ENCODE measurements at places on chromosomes 3 and 15.

DNA sequence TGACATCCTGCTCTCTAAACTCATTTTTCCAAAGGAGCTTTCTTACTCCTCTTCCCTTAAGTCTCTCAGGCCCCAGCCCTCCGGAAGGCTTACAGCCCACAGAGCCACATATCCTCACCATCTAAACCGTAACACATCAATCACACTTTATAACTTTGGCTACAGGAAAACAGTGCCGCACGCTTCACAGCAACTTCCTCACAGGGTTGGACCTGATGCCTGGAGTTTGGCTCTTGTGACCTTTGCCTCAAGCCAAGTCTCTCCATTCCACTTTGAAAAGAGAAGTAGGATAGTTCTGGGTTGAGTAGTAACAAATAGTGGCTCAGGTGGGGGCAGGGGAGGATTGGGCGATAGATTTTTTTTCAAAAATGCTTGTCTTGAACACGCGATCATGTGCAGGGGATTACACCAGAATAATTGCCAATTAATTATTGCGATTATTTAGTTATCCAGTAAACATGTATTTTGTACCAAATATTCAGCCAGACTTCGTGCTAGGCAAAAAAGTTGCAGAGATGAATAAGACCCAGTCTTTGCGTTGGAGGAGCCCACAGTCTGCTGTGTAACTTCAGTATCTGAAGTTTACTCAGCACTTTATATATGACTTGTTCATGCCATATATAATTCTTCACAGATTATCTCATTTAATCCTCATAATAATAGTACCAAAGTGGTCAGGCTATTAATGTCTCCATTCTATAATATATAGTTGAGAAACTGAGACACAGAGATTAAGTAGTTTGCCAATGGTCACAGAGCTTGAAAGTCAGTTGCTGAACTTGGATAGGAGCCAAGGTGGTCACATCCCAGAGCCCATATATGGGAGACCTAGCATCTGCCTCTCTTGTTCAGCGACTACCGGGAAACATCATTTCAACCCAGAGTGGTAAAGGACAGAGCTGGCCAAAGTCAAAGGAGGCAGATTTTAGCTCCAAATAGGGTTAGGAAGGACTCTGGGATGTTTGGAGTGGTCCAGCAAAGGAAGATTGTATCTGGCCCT is 2.4 kb upstream of the ETV5 start:
- no peak for DNase-seq

GRCh38 chr3:31288641-31289100 is 244.1 kb upstream of the STT3B start:
- no peak for DNase-seq

GRCh38 chr15:41782371-41783282 is 8.3 kb downstream of the MAPKBP1 start:
- no peak for DNase-seq

- DNase-seq: no peak
Observed at GRCh38 chr15:80984856-80985255, 4.8 kb downstream of the MESD start.

- DNase-seq: no peak
Observed at GRCh38 chr3:23832523-23832922, 26.8 kb downstream of the UBE2E1 start.

- no peak for DNase-seq
Observed at GRCh38 chr15:25710184-25710583, 152.9 kb downstream of the ATP10A start.

GRCh38 chr3:89562373-89562772 is 455.0 kb downstream of the EPHA3 start:
- DNase-seq: no peak

DNA sequence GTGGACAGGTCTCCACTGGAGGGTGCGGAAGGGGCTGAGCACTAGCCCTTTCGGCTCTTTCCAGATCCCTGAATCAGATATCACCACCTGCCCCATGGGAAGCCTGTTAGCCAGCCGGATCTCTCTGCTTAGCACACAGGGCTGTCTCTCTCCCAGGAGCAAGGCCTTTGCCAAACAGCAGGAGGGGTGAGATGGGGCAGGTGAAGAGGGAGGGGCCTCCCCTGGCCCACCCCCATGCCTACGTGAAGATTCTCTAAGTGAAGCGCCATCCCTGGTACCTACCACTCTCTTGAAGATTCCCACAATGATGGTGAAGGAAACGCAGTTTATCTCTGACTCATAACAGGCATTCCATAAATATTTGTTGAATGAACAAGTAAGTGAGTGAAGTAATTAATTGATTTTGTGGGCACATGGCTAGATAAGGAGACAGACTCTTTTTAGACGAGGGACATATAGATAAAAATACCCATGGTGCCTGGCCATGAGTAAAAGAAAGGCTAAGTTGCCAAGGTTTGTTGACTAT is 19.6 kb upstream of the HCN4 start:
- no peak for DNase-seq

- DNase-seq: no peak
Observed at GRCh38 chr3:64262574-64263114, 37.4 kb upstream of the PRICKLE2 start.

- DNase-seq: no peak
Observed at GRCh38 chr3:114274929-114275328, 18.9 kb upstream of the TIGIT start.

- no peak for DNase-seq
Observed at GRCh38 chr15:62413153-62413552, 248.1 kb upstream of the C2CD4B start.

GRCh38 chr15:42038401-42038800 is 17.6 kb upstream of the PLA2G4E start:
- no peak for DNase-seq

DNA sequence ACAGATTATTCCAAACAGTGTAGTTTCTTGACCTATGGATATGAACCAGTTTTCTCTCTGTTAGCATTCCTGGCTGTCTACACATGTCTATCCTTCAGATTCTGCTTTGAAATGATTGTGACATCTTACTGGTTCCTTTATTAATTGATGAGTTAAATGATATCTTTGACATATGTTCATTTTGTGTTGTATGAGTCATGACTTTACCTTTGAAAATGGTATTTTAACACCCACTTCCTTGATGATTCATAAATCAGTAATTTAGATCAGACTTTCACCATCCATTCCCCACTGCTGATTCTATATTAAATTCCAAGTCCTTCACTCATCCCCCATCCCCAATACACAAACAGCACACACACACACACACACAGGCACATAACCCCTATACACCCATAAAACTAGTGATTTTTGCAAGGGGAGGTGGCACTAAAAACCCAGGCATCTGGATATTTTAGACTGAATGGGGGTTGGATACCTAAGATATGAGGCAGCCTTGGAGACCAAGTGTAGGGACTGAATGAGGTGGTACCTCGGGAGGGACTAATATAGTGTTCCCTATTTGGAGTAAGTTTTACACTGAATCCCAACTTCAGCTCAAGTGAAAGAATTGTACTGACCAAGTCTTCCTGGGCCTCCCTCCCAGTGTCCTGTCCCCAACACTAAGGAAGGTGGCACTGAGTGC is 9.7 kb downstream of the CCK start:
- DNase-seq: no peak

DNA sequence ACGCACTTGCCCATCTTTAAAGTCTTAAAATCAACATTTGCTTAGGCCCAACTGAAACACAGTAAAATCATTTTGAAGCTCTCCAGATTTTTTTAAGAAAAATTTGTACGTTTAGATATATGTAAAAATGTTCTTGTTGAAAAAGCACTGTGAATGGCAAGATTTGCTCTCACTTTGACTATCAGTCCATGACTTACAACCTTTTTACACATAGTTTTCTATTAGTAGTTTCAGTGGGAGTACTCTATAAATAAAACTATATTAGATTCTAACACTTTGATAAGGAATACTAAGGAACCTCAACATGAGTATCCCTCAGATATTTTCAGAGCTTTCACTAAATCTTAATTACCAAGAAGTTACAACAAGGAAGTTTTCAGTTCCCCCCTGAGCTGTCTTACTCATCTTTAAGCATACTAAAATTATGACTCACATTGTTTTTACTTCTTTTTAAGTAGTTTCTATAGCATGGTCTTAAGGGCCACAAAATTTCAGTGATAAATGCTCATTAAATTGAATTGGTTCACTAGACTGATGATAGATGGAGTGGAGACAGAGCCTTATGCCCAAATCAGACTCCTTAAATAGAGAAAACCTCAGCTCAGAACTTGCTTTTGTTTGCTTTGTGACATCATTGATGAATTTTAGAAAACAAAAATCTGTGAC is 31.6 kb upstream of the RAP2B start:
- DNase-seq: no peak

DNA sequence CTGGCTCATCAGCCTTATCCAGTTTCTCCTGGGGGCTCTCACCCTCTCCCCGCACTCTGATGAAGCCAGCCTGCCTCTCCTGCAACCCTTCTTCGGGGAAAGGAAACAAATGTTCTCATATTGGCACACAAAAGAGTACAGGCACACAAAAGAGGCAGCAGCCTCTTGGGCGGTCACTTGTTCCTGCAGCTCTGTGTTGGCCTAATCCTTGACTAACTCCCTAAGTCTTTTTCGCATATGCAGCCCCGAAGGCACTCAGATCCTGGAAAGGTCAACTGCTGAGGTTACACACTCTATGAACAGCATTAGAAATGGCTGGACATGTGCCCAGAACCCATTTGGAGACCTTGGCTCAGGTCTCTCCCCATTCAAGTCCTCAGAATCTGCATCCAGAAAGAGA is 7.4 kb upstream of the CAMP start:
- DNase-seq: no peak

DNA sequence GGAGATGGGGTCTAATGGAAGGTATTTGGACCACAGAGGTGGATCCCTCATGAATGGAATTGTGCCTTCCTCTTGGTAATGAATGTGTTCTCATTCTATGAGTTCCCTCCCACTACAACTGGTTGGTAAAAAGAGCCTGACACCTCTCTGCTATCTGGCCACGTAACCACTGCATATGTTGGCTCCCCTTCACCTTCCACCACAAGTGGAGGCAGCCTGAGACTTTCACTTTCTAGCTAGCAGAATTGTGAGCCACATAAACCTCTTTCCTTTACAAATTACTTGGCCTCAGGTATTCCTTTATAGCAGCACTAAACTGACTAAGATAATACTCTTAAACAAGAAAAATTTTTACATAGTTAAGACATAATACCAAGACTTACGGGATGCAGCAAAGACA is 155.3 kb downstream of the NR1I2 start:
- no peak for DNase-seq

DNA sequence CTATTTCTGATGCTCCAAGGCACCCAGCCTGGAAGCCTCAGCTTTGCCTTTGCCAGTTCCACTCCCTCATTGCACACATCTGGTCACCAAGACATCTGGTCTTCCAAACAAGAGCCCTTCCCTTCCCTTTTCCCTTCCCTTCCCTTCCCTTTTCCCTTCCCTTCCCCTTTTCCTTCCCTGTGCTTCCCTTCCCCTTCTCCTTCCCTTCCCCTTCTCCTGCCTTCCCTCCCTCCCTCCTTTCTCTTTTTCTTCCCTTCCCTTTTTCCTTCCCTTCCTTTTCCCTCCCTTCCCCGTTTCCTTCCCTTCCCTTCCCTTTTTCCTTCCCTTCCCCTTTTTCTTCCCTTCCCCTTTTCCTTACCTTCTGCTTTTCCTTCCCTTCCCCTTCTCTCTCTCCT is 2.4 kb upstream of the CGNL1 start:
- no peak for DNase-seq

GRCh38 chr3:120503727-120504616 is 53.2 kb upstream of the FSTL1 start:
- DNase-seq: no peak

DNA sequence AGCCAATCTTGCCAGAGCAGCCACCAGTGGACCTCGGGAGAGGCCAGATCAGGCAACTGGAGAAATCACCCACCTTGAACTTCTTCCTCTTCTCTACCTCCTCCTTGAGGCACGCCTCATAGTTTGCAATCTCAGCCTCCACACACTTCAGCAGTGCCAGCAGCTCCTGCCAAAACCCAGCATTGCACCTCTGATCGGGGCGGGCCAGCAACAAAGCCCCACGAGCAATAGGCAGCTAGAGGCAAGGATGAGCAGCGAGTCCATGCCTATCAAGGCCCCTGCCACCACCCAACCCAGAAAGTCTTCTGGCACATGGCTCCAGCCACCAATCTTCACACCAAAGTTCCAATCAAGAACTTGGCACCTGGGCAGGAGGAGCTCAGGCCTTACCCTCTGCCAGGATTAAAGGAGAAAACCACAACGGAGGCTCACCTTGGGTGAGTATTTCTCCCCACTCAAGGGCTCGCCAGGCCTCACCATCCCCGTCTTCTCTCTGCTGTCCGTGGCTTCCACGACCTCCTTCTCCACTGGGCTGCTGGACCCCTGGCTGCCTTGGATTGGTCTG is 42.1 kb downstream of the SEMA3G start:
- DNase-seq: no peak

DNA sequence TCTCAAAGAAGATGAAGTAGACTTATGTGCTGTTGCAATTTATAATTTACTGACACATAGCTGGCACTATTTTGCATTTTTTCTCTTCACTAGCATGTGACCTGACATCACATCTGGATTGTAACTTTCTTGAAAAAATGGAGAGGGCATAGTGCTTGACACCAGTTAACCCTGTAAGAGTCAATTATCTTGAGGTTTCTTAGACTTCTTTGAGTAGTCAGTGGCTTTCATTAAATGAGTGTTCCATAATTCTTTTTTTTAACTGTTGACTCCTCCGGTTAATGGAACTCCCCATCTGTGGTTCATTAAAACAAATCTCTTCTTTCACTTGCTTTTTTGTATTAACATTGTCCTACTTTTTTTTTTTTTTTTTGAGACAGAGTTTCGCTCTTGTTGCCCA is 16.9 kb upstream of the PRKCI start:
- no peak for DNase-seq

GRCh38 chr3:107975529-107976201 is 115.2 kb downstream of the CD47 start:
- DNase-seq: no peak

DNA sequence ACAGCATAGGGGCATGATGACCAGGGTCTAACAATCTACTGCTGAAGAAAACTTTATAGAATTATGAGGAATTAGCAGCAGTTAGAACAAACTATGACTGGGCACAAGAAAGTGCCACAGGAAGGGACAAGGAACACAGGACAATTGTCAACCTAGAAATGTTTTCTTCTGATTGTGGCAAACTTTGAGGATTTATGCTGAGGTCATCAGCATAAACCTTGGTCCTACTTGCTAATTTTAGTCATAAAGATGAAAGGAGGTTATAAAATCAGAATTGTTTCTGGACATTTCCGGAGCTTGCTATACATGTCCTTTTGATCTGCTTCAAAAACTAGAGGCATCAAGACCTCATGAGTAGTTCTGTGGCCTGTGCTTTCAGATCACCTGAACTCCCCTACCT is 446.6 kb upstream of the THBS1 start:
- no peak for DNase-seq

All from NCI-H2107 (cell line).